Progenitor cell of endocrine pancreas (in vitro differentiated cells): ENCODE measurements at places on chromosomes 5 and 9.

- no peak for DNase-seq
- peak overlapping the region; percentile 99 for H3K27ac ChIP-seq
- H3K4me1 ChIP-seq = peaks cover 28% of the 10 kb centered on the region
- no peaks in the 10 kb centered on the region for H3K27me3 ChIP-seq
These were observed 797 bp upstream of the FBXO38 start for GRCh38 chr5:148382961-148383360.

- H3K36me3 ChIP-seq = no peaks in the 10 kb centered on the region
- no peak overlapping the region for H3K4me3 ChIP-seq
- H3K4me1 ChIP-seq = peaks cover 19% of the 10 kb centered on the region
- H3K27me3 ChIP-seq = no peaks in the 10 kb centered on the region
These were observed 65.4 kb downstream of the PRRC1 start for GRCh38 chr5:127582773-127583370.

DNA sequence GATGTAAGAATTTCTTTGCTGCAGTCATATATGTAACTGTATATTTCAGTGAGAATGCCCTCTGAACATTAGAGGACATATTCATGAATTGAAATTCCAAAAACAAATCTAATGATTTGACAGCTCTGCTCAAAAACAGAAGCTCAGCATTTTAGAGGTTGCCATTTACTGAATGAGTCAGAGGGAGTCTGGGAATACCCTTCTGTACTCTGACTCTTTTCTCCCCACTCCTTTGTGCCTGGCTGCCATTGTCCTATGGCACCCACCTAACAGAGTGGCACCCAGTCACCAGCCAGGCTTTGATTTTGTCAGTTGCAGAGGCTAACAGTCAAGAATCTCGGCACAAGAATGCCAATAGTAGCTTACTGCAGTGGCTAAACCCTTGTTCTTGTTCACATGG is 133.6 kb downstream of the ATG10 start:
- H3K27ac ChIP-seq = no peak overlapping the region
- H3K36me3 ChIP-seq = no peaks in the 10 kb centered on the region
- no peak overlapping the region for H3K4me3 ChIP-seq
- DNase-seq = no peak

GRCh38 chr9:69122549-69123141 is 51.4 kb upstream of the TJP2 start:
- H3K4me1 ChIP-seq = peaks cover 17% of the 10 kb centered on the region
- no peaks in the 10 kb centered on the region for H3K27me3 ChIP-seq
- H3K4me3 ChIP-seq = peak overlapping the region; percentile 91
- no peak for DNase-seq
- H3K27ac ChIP-seq = peak overlapping the region; percentile 99

- no peak for DNase-seq
- no peaks in the 10 kb centered on the region for H3K27me3 ChIP-seq
These were observed 20.3 kb upstream of the TNIP1 start for GRCh38 chr5:151101151-151101550.

DNA sequence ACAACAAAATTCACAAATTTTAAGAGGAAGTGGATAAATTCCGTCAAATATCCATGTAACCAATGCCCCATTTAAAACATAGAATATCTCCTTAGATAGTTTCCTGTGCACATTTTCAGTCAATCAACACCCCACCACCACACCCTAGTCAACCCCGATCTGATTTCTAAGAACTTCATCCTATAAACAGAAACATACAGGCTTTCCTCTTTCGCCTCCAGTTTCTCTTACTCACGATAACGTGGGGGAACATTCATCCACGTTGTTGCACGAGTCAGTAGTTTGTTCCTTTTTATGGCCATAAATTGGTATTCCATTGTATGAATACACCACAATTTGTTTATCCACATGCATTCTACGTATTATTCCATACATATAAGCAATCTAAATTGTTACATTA is 35.6 kb upstream of the TRIO start:
- H3K27me3 ChIP-seq = peaks cover 16% of the 10 kb centered on the region
- H3K4me3 ChIP-seq = no peak overlapping the region
- no peak overlapping the region for H3K27ac ChIP-seq
- peaks cover 3% of the 10 kb centered on the region for H3K4me1 ChIP-seq
- H3K36me3 ChIP-seq = peaks cover 2% of the 10 kb centered on the region
- DNase-seq = no peak

DNA sequence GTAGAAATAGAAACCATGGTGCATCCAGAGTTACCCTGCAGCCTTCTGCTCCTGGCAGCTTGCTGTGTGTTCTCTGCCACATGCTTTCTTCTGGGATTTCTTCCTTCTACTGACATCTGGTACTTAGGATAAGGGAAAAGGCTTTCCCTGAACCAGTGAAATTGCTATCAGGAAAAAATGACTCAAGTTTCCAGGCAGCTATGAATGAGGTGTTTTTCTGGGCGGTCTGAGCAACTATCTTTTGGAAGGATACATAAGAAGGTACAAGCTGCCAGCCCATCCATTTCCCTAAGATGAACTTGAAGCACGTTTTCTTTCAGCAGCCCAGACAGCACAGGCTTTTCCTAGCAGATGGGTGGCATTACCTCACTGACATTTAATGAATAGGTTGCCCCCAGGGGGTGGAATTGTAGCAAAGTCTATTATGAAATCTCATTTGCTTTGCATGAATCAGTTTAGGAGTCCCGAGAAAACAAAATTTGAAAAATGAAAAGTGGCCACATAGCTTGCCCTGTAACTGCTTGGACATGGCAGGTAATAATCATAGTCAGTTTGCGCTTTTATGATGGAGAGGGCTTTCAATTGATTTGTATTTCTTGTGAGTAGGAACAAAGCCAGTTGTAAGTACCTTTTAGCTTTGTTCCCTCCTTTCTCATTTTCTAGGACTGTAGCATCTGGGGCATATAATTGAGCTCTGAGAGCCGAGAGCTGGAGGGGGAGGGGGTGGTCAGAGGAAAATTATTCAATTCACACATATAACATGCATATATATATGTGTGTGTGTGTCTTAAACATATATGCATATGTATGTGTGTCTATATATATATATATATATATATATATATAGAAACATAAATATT is 108.5 kb downstream of the C9orf152 start:
- H3K36me3 ChIP-seq = no peaks in the 10 kb centered on the region
- H3K4me3 ChIP-seq = no peak overlapping the region
- H3K27me3 ChIP-seq = peaks cover 3% of the 10 kb centered on the region
- H3K4me1 ChIP-seq = no peaks in the 10 kb centered on the region
- DNase-seq = no peak

DNA sequence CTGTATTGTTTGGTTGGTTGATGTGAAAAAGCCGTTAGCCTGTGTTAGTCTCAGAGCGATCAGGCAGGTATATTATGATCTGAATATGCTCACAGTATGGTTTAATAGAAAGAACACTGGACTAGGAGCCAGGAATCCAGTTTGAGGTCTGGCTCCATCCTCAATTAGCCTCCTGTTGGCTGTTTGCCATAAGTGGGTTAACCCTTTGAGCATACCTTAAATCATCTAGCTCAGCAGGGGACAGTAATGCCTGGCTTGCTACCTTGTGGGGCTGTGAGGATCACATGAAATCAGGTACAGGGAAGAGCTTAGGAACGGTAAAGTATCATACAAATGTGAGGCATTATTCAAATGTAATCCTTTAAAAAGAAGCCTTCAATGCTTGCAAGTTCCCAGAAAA is 104.7 kb downstream of the CMYA5 start:
- H3K27ac ChIP-seq = no peak overlapping the region
- H3K27me3 ChIP-seq = no peaks in the 10 kb centered on the region
- H3K4me3 ChIP-seq = no peak overlapping the region
- no peaks in the 10 kb centered on the region for H3K4me1 ChIP-seq
- no peak for DNase-seq

GRCh38 chr9:11338130-11338529 is 725.3 kb upstream of the PTPRD start:
- H3K27me3 ChIP-seq = no peaks in the 10 kb centered on the region
- H3K4me3 ChIP-seq = no peak overlapping the region
- H3K4me1 ChIP-seq = peaks cover 4% of the 10 kb centered on the region
- H3K36me3 ChIP-seq = no peaks in the 10 kb centered on the region
- no peak overlapping the region for H3K27ac ChIP-seq

- no peaks in the 10 kb centered on the region for H3K4me1 ChIP-seq
- DNase-seq = no peak
- H3K27me3 ChIP-seq = peaks cover 28% of the 10 kb centered on the region
- no peak overlapping the region for H3K27ac ChIP-seq
These were observed 268.3 kb upstream of the WWC1 start for GRCh38 chr5:168023191-168023590.

DNA sequence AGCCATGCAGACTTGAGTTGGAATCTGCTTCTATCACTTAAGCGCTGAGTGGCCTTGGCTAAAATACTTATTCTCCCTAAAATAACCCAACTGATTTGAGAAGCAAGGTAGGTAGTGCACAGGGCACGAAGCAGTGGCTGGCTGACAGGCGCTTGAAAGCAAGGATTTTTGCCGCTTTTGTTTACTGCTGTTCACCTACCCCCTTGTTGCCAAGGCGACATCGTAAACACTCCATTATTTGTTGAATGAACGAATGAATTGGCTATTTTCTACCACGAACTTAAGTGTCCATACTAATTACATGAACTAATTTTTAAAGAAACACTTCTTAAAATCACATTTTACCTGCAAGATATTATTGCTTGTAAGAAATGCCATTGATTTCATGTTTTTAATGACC is 98.0 kb downstream of the ANKH start:
- H3K27me3 ChIP-seq = no peaks in the 10 kb centered on the region
- H3K4me3 ChIP-seq = no peak overlapping the region
- no peaks in the 10 kb centered on the region for H3K36me3 ChIP-seq
- no peak for DNase-seq
- H3K4me1 ChIP-seq = peaks cover 19% of the 10 kb centered on the region

- H3K27ac ChIP-seq = no peak overlapping the region
- H3K4me3 ChIP-seq = no peak overlapping the region
- no peaks in the 10 kb centered on the region for H3K4me1 ChIP-seq
- no peak for DNase-seq
- H3K27me3 ChIP-seq = no peaks in the 10 kb centered on the region
These were observed 162.9 kb upstream of the NMUR2 start for GRCh38 chr5:152568016-152568415.

DNA sequence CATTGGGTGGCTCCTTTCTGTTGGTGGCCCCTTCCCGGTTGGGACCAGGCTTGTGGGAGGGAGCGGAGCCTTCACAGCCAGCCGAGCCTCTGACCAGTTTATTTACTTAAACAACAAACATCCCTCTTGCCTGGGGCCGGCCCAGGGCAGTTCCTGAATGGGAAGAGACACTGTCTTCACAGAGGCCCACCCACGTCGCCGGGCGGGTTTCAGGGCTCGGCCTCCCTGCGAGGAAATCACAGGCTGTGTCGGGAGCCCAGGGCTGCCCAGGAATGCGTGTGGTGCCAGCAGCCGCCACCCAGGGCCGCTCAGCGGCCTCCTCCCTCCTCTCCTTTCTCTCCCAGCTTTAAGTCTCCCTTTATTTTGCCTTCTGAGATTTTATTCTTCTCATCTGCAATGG is 132.5 kb downstream of the HSD17B3 start:
- no peaks in the 10 kb centered on the region for H3K36me3 ChIP-seq
- peaks cover 36% of the 10 kb centered on the region for H3K4me1 ChIP-seq
- H3K27ac ChIP-seq = no peak overlapping the region
- DNase-seq = peak; percentile 18
- no peak overlapping the region for H3K4me3 ChIP-seq
- H3K27me3 ChIP-seq = peaks cover 6% of the 10 kb centered on the region

- peaks cover 28% of the 10 kb centered on the region for H3K4me1 ChIP-seq
- no peak overlapping the region for H3K4me3 ChIP-seq
- no peak for DNase-seq
- H3K27ac ChIP-seq = no peak overlapping the region
- peaks cover 37% of the 10 kb centered on the region for H3K36me3 ChIP-seq
These were observed 96.7 kb downstream of the MVB12B start for GRCh38 chr9:126423142-126423915.

GRCh38 chr5:131916481-131916880 is 29.0 kb downstream of the MEIKIN start:
- DNase-seq = no peak
- no peaks in the 10 kb centered on the region for H3K36me3 ChIP-seq
- H3K27ac ChIP-seq = no peak overlapping the region
- no peak overlapping the region for H3K4me3 ChIP-seq

GRCh38 chr9:16459421-16460148 is 410.9 kb downstream of the BNC2 start:
- no peak overlapping the region for H3K27ac ChIP-seq
- no peak overlapping the region for H3K4me3 ChIP-seq
- no peaks in the 10 kb centered on the region for H3K36me3 ChIP-seq
- H3K4me1 ChIP-seq = peaks cover 5% of the 10 kb centered on the region
- no peak for DNase-seq

DNA sequence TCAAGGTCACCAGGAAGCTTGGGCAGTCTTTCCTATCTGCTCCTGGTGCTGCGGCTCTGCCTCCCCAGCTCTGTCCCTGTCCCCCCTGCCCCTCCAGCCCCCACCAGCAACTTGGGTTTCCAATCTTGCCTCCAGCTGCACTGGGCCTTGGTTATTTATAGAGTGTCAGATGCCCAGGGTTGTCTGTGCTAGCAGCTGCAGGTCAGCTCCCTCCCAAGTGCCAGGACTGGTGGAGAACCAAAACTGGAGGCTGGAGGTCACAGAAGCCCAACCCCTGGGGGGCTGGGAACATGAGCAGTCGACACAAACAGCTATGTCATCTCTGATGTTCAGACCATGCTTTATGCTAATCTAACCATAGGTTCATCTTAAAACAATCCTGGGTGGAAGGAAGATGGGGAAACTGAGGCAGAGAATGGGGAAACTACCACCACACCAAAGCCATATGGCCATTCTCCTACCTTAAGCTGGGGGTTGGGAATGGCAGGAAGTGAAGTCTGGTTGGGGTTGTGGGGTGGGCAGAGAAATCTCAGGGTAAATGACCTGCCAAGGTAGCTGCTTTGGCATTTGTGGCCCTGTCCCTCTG is 1.7 kb downstream of the TPM2 start:
- H3K4me3 ChIP-seq = no peak overlapping the region
- H3K27me3 ChIP-seq = peaks cover 13% of the 10 kb centered on the region
- no peak for DNase-seq
- peaks cover 2% of the 10 kb centered on the region for H3K36me3 ChIP-seq

- no peak for DNase-seq
- H3K27me3 ChIP-seq = peaks cover 17% of the 10 kb centered on the region
- no peak overlapping the region for H3K4me3 ChIP-seq
- H3K4me1 ChIP-seq = no peaks in the 10 kb centered on the region
These were observed 37.8 kb upstream of the ATP6V1G1 start for GRCh38 chr9:114549697-114550330.

DNA sequence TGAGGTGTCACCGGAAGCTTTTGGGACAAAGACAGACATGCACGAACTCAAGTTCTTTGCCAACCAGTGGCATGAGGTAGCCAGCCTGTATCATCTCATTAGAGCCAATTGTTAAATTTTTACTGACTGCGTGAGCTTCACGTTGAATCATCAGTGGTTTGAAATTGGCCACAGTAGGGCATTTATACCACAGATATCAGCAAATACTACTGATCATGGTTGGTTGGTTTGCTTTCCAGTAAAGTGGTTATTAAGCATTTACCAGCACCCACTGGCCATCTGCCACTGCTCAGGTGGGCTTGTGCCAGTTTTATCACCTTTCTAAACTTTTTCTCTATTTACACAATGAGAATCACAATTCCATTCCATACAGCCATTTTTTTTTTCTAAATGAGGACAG is 28.4 kb upstream of the SHC3 start:
- H3K27ac ChIP-seq = no peak overlapping the region
- no peak overlapping the region for H3K4me3 ChIP-seq
- H3K4me1 ChIP-seq = no peaks in the 10 kb centered on the region
- DNase-seq = no peak

GRCh38 chr9:110432253-110432652 is 94.6 kb upstream of the TXNDC8 start:
- no peak overlapping the region for H3K4me3 ChIP-seq
- H3K27ac ChIP-seq = no peak overlapping the region
- no peaks in the 10 kb centered on the region for H3K36me3 ChIP-seq

- H3K36me3 ChIP-seq = no peaks in the 10 kb centered on the region
- H3K27ac ChIP-seq = no peak overlapping the region
- H3K4me3 ChIP-seq = no peak overlapping the region
These were observed 21.7 kb upstream of the GLIS3 start for GRCh38 chr9:4321554-4321953.
